ENCODE measurements at places on chromosomes 4 and X. TPM values are rescaled to one million over a fixed set of nuclear protein-coding genes. Genes with fewer than 3 reads are reported as not detected.
A peak's percentile ranks its signal among the peaks of the same experiment; 100 is the strongest.

DNA sequence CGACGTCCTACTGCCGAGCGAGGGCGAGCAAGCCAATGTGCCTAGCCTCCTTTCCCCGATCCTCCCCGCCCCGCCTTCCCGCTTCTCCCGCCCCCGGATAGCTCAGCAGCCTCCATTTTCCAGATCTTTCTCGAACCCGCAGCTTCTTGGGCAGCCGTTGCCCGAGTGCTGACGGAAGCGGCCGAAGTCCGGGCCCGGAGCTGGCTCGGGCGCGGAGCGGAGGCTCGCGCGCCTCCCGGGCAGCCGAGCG lies 172 bp upstream of the HSPA4L start:
- H3K4me3 ChIP-seq: peak overlapping the region; percentile 70
- H3K4me1 ChIP-seq: no peaks in the 10 kb centered on the region
- H3K27me3 ChIP-seq: no peaks in the 10 kb centered on the region
- DNase-seq: peak; percentile 61

- H3K27ac ChIP-seq: no peak overlapping the region
- no peak overlapping the region for H3K4me3 ChIP-seq
- no peaks in the 10 kb centered on the region for H3K36me3 ChIP-seq
- DNase-seq: no peak
Measured at GRCh38 chrX:113833096-113834055, 750.5 kb upstream of the HTR2C start.

Gene CPE
- 104 TPM for total RNA-seq

DNA sequence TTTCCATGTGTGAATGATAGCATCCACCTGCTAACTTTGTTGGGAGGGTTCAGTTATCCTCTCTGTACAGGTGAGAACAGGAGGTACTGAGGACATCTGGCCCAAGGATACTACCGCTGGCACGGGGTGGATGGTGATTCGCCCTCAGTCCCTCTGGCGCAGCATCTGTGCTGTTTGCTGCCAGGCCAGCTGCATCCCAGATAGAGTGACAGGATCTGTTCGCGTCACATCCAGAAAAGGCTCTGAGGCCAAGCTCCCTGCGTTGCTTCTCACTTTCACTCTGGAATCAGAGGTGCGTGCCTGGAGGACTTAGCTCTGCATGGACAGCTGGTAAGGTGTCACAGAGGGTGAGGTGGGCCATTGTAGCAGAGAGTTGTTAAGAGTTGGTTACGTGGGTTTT lies 95.4 kb downstream of the TBL1X start:
- H3K27me3 ChIP-seq: no peaks in the 10 kb centered on the region
- no peak overlapping the region for H3K4me3 ChIP-seq
- no peak for DNase-seq
- no peaks in the 10 kb centered on the region for H3K36me3 ChIP-seq

- no peak overlapping the region for H3K4me3 ChIP-seq
- no peak overlapping the region for H3K27ac ChIP-seq
- no peaks in the 10 kb centered on the region for H3K4me1 ChIP-seq
Measured at GRCh38 chr4:25439918-25440477, 62.9 kb downstream of the ANAPC4 start.

DNA sequence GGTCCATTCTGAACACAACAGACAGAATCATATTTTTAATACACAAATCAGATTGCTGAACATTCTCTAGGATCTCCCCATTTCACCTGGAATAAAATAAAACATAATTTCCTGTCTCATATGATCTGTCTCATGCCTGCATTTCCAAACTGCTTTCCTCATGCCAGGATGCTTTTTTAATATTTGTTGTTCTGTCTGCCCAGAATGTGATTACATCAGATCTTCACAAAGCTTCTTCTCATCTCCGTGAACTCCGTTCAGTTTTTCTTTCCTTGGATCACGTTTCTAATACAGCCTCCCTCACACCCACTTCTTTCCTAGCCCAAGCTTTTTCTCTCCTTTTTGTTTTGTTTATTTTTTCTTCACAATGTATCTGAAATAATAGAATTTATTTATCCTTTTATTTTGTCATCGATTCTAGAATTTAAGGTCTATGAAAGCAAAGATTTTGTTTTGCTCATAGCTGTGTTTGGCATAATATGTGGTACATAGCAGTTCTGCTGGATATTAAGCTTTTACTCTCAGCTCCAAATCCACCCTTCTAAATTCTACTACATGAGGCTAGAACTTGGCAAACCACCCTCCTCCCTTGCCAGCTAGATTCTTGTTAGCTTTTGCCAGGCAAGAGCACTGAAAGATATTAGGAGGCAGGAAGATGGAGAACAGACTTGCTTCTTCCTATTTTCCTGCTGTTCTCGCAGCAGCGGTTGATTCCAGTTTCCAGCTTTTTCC lies 165.5 kb upstream of the SLIT2 start:
- DNase-seq: no peak
- H3K36me3 ChIP-seq: no peaks in the 10 kb centered on the region
- H3K27me3 ChIP-seq: no peaks in the 10 kb centered on the region
- no peaks in the 10 kb centered on the region for H3K4me1 ChIP-seq
- H3K4me3 ChIP-seq: no peak overlapping the region

GRCh38 chr4:22427675-22428074 lies 88.2 kb downstream of the ADGRA3 start:
- no peak for DNase-seq
- no peaks in the 10 kb centered on the region for H3K36me3 ChIP-seq
- no peaks in the 10 kb centered on the region for H3K4me1 ChIP-seq
- H3K4me3 ChIP-seq: no peak overlapping the region
- no peak overlapping the region for H3K27ac ChIP-seq
- no peaks in the 10 kb centered on the region for H3K27me3 ChIP-seq

Gene ZNF732
- 0.44 TPM for total RNA-seq

DNA sequence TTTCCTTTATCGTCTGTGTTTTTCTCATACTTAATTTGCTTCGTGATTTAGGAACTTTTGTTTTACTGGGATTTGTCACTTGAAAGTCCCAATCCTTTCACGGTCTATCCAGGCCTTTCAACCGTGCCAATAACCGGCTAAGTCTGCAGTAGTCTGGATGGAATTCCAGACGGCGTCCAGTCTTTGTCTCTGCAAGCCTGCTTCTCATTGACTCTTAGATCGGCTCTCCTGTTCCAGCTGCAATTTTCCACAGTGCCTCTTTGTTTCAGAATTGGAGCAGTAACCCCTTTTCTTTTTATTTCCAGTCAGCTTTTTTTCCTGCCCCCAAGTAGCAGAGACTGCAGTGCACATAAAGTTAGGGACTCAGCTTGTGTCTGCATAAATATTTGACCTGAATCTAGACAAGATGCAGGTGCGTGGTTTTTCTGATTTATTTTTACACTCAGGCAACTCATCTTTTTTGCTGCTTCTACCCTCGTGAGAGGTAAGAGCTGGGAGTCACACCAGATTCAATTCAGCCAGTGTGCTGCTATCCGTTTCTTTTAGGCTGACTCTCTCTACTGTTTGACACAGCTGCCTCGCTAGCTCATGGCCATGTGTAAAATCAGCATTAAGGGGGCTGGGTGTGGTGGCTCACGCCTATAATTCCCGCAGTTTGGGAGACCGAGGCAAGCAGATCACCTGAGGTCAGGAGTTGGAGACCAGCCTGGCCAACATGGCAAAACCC lies 37.4 kb upstream of the DHRSX start:
- H3K27ac ChIP-seq: no peak overlapping the region
- no peaks in the 10 kb centered on the region for H3K27me3 ChIP-seq
- no peaks in the 10 kb centered on the region for H3K4me1 ChIP-seq
- no peaks in the 10 kb centered on the region for H3K36me3 ChIP-seq

Gene ADAMTS3
- 3.0 TPM for total RNA-seq

- no peaks in the 10 kb centered on the region for H3K4me1 ChIP-seq
- H3K27ac ChIP-seq: no peak overlapping the region
- no peak for DNase-seq
- no peak overlapping the region for H3K4me3 ChIP-seq
- H3K36me3 ChIP-seq: no peaks in the 10 kb centered on the region
- H3K27me3 ChIP-seq: no peaks in the 10 kb centered on the region
Measured at GRCh38 chr4:187309456-187309855, 585.8 kb upstream of the FAT1 start.

Gene ARR3
- total RNA-seq: not detected

Gene CFI
- 23.7 TPM for total RNA-seq

DNA sequence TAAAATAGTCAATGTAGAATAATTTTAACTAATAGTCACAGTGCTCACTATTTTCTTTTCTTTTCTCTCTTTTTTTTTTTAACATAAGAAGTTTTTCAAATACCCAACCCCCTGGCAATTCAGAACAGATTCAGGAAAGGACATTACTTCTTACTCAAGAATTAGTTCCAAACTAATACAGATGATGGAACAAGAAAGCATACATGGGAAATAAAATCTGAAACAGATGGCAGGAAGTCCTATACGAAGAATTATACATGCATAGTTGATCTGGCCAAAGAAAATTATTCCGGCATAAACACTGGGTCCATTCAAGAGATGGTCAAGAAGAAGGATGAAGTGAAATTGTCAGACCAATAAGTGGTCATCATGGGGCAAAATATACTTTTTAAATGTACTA lies 614.4 kb upstream of the INTU start:
- no peak overlapping the region for H3K27ac ChIP-seq
- DNase-seq: no peak
- H3K36me3 ChIP-seq: no peaks in the 10 kb centered on the region
- no peaks in the 10 kb centered on the region for H3K27me3 ChIP-seq
- no peak overlapping the region for H3K4me3 ChIP-seq
